ENCODE measurements at places on chromosomes 5 and 9.

DNA sequence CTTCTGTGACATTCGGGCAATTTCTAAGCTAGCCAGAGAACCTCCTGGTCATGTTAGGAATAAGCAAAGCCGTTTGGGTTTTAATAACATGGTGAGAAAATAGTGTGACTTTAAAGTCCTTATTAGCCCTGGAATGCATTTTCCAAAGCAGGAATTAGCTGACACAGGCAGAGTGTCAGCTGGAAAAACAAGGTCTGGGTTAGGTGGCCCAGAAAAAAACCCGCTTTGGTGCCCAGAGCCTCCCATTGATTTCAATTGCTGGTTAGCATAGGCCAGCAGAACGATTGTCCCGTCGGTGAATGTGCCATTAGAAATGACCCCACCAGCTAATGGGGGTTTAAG, 62.1 kb upstream of the CPEB4 start:
- DNase-seq, result no peak

DNA sequence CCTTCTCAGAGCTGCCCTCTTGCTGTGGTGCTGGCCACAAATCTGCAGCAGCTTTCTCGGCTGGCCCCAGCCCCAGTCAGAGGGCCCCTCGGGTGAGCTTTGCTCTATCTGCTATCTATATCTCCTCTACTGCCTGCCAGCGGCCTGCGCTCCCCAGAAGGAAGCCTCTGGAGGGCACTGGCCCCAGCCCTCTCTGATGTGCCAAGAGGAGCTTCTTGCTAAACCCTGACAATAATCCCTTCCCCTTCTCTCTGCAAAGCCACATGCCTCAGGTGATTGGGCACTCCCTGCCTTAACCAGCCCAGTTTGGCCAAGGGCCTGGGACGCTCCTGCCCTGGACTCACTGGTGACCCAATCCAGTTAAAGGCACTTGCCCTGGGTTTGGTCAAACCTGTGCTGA, 42.7 kb downstream of the CAMK2A start:
- DNase-seq, result no peak

- DNase-seq, result no peak
These were observed 22.4 kb upstream of the RASGRF2 start for GRCh38 chr5:80937584-80938356.

DNA sequence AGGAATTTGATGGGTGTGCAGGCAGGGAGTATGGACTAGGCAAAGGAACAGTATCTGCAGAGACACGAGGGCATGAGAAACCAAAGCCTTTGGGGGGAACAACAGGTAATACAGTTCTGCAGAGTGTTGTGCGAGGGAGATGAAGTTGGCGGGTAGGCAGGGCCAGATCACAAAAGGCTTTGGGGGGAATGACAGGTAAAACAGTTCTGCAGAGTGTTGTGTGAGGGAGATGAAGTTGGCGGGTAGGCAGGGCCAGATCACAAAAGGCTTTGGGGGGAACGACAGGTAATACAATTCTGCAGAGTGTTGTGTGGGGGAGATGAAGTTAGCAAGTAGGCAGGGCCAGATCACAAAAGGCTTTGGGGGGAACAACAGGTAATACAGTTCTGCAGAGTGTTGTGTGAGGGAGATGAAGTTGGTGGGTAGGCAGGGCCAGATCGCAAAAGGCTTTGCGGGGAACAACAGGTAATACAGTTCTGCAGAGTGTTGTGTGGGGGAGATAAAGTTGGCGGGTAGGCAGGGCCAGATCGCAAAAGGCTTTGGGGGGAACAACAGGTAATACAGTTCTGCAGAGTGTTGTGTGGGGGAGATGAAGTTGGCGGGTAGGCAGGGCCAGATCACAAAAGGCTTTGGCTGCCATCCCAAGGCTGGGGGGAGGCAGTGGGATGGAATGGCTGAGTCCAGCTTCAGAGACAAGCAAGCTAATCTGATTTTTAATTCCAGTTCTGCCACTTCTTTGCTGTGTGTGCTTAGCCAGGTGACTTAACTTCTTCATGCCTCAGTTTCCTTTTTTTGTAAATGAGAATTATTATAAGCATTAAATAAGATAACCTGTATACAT, 33.0 kb downstream of the FRMPD1 start:
- DNase-seq, result no peak

GRCh38 chr5:10276691-10277090, 26.6 kb downstream of the CCT5 start:
- peak; percentile 16 for DNase-seq

DNA sequence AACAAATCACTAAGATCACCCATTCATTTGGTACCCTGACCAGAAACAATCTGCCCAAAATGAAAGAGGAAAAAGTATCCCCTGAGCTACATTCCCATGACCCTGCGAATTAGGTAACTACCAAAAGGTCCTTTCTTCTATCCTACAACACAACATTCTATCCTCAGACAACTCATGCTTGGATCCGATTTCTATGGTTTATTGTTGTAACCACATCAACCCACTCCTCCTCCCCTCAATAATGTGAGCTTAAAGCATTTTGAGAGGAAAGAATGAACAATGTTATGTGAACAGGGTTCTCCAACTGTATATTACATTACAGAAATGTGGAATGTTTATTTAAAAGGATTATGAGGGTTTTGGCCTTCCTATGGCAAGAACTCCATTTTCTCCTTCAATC, 4.0 kb downstream of the SLC35D2 start:
- no peak for DNase-seq

DNA sequence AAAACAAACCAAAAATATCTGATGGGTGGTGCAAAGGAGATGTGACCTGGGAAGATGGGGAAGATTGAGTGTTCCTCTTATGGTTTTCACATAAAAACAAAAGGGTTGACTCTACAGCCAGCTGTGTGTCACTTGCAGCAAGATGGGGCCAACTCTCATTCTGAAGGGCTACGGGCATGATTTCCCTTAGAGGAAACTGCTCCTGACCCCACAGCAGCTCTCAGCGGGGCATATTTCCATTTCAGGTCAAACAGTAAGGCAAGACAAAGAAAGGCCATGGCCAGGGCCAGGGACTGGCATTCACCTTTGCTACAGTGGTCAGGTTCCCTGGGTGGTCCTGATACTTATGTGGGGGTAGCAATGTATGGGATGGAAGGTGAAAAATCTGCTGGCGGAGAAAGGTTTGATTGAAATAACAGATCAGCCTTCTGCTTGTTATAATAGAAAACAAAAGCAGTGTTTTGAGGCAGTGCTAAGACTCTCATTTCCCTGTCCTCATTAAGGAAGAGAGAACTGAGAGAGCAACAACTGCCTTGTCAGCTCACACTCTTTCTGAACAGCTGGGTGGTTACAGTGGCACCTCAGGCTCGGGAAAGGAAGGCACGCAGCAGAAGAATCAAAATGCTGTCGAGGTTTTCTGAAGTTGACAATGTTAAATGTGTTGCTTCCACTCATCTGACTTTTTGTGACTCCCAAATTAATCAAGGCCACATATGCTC, 120.7 kb upstream of the PCA3 start:
- no peak for DNase-seq

- DNase-seq, result no peak
These were observed 321.5 kb downstream of the ENC1 start for GRCh38 chr5:74319076-74319475.

DNA sequence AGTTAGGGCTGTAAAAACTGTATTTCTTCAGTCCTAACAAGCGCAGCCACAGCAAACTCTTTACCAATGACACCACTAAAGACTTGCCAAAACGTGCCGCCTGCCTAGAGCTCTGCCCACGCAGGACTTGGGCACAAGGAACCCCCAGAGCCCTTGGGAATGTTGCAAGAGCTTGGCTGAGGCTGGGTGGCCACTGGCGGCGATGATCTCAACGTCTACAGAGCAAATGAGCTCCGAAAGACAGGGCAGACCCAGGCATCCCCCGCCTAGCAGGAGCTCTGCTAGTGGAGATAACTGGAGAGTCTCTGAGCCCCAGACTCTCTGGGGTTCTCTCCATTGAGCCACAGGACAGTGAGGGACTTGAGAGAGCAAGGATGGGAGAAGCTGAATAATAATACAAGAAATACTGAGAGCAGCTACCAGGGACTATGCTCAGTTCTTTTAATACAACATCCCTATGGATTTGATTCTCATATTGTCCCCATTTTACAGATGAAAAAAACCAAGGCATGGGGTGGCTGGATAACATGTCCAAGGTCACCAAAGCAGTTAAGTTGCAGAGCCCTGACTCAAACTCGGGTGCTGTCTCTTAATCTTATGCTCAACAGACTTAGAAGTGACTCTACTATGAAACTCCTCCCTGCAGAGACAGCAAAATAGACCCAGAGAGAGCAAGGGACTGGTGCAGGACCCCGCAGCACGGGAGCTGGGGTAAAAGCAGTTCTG, 32.5 kb downstream of the SHB start:
- no peak for DNase-seq

- no peak for DNase-seq
These were observed 15.3 kb upstream of the PRUNE2 start for GRCh38 chr9:76921165-76921564.

DNA sequence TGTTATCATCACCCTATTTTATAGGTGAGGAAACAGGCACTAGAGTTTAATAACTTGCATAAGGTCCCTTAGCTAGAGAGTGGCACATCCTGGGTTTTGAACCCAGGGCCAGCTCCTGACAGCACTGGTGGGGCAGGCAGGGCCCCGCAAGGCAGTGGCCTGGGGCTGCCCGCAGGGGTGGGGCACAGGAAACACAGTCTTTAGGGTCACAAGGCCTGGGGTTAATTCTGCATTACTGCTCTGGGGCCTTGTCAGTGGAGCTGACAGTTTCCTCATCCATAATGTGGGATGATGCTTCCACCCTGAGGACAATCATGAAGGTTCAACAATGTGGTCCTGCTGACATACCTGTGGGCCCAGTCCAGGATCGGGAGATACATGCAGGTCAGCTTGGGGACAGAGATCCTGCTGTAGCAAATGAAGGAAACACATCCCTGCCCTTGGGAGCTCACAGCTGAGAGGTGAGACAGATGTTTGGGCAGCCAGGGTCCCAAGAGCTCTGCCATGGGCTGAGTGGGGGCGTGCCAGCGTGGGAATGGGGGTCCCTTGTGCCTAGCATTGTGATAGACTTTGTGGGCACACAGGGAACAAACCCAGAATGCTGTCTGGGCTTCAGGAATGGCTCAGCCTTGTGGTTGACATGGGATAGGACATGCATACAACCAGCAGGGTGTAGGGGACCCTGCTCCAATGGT, 14.7 kb downstream of the FGF18 start:
- no peak for DNase-seq

- peak; percentile 40 for DNase-seq
These were observed 69.9 kb downstream of the STK10 start for GRCh38 chr5:172117977-172118701.

- no peak for DNase-seq
These were observed 16.2 kb downstream of the TRIM7 start for GRCh38 chr5:181188700-181189362.

DNA sequence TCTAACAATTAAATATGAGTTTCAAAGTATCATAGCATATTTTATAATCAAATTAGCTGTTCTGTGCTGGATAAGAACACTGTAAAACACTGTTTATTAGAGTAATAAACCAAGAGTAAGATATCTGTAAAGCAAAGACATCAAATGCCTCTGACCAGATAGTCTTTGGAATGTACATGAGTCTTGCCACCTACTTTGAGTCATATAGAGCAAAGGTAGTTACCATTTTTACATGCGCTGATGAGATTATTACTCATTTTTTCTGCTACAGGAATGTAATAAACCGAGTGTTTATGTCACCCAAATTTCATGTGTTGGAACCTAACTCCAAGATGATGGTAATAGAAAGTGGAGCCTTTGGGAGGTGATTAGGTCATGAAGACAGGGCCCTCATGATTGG, 654.5 kb downstream of the CETN3 start:
- no peak for DNase-seq

DNA sequence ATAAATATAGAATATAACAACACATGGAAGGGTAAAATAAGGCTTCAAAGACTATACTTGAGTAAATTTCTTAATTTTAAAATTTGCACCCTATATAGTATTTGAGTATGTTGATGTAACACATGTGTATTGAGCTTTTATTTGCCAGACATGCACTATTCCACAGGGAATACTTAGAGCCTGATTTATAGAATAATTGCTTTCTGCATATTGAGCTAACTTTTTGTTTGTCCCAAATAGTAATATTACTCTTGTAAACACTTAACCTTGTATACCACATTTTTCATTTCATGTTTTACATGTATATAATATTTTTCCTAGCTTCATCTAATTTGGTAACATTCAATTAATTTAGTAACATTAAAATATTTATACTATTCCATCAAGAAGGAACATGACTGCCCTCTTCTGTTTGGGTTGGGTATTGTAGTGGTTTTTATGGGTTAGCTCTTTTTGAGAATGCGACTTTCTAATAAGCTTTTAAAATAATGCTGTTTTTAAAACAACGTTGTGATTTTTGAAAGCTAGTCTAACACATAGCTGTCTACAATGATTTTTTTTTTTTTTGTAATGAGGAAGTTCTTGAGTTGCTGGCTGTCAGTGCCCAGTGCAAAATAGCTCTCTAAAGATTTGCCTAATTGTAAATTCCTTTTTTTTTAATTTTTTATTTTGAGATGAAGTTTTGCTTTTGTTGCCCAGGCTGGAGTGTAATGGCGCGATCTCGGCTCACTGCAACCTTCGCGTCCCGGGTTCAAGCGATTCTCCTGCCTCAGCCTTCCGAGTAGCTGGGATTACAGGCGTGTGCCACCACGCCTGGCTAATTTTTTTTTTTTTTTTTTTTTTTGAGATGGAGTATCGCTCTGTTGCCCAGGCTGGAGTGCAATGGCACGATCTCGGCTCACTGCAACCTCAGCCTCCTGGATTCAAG, 4.8 kb downstream of the SUB1 start:
- no peak for DNase-seq

- no peak for DNase-seq
These were observed 1021.9 kb downstream of the CDH12 start for GRCh38 chr5:21831145-21831787.

DNA sequence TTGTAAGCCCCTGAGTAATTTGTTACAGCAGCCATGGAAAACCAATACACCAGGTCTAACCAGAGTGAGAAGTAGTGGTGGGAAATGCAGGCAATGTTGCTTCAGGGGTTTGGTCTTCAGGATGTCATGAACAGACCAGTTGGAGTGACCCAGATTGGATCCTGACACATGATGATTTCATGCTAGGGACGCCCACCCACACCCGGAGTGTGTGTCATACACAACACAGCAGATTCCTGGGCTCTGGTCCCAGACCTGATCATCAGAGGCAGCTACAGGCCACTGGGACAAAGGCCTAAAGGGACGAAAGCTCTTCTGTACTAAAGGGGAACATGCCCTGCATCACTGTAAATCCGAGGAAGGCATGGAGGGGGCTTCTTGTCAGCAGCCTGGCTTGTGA, 194.2 kb downstream of the NSG2 start:
- no peak for DNase-seq

DNA sequence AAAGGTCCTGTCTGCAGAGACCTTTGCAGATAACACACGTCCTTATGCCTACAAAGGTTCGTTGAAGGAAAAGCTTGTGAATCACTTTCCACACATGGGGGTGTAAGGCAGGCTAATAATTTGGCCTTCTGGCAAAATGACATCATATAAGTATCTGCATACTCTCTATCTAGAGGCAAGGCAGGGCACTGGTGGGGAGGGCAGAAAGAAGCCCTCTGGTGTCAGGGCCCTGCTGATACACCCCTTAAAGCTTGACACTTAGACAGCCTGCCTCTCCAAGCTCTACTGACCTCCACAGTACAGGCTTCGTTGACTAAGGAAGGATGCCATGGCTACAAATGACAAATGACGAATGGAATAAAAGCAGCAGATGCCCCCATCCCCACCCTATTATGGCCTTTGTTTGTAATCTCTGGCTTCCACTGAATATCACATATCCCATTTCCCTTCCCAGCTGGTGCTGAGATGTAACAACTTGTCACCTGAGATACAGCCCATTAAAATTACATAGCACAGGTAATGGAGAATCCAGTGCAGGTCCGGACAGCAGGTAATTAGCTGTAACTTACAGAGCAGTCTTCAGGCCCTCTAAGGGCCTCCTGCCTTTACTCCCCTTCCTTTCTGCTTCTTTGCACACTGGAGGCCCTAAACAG, 76.9 kb upstream of the IFNK start:
- DNase-seq, result no peak

Measured in suprapubic skin (tissue), 4 donors.